ENCODE measurements at places on chromosomes 2 and 18.
A peak's percentile ranks its signal among the peaks of the same experiment; 100 is the strongest.

GRCh38 chr2:37837628-37838328, 87.3 kb upstream of the RMDN2 start:
- no peak for DNase-seq

DNA sequence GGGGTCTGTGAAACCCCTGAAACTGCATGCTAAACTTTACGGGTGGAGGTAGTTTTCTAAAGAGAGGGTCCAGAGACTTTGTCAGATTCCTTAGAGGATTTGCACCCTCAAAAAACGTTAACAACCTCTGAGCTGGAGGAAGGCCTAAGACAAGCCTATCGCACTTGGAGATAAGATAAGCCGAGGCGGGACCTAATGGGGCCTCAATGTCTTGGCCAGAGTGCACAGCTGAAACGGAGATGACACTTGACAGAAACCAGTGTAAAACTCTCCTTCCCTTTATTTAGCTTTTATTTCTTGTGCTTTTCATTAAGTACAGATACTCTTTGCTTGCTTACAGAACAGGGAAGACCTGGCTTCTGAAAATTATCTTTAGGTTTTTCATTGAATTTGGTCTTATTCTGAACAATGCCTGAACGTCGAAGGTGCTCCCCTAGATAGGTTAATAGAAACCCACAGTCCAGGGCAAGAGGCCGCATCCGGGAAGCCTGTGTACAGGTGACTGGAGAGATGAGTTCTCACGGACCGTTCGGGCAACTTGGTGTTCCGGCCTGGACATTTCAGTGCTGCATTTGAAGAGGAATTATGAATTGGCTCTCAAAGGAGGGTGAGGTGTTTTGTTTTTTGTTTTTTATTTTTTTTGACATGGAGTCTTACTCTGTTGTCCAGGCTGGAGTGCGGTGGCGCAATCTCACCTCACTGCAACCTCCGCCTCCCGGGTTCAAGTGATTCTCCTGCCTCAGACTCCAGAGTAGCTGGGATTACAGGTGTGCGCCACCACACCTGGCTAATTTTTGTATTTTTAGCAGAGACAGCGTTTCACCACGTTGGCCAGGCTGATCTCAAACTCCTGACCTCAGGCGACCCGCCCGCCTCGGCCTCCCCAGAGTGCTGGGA, 49.7 kb downstream of the SH3BP4 start:
- DNase-seq = no peak

DNA sequence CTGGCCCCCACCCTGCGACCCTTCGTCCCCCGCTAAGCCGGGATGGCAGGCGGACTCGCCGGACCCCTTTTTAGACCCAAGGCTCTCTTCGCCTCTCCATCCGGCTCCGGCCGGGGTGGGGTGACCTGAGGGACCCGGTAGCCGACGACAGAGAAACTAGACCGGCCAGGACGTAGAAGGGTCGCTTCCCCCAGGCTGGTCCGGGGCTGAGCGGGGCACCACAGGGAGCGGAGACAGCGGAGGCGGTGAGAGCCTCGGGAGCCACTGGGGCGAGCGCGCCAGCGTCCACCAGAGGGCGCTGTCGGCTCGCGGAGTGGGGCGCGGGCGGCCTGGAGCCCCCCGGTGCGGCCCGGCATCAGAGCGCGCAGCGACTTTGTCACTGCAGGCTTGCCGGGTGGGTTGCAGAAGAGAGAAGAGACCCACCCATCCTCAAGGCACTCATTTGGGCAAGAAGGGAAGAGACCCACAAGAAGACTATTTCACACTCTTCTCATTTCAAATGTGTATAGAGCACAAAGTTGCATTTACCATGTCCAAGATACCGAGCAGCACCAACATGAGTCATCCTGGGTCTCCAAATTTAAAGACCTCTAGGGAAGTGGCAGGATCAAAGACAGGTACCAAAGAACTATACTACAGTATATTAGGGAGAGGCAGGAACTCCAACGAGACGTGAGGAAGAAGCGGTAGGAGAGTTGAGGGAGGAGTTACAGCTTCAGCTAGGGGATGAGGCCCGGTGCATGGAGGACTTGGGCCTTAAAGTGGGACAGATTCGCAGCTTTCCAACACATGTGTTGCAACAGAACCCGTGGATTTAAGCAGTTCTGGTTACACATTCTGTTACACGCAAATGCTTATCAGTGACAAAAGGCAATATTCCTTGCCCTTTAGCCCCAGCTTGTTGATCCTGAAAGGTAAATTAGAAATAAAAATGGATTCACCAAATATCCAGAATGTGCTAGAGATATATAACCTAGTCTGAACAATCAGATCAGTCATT, 7.6 kb upstream of the PRKCE start:
- DNase-seq = peak; percentile 47

- peak; percentile 27 for DNase-seq
These were observed 146.1 kb upstream of the SESTD1 start for GRCh38 chr2:179410552-179411356.

- no peak for DNase-seq
These were observed 72.7 kb downstream of the CABLES1 start for GRCh38 chr18:23207994-23208393.

- DNase-seq = no peak
These were observed 45.3 kb upstream of the ROCK2 start for GRCh38 chr2:11389551-11390398.

- DNase-seq = no peak
These were observed 15.5 kb upstream of the CD226 start for GRCh38 chr18:69963196-69963595.
